HCEC 1CT (cell line): ENCODE measurements at places on chromosomes 5 and 9.

GRCh38 chr9:134144801-134145200, 8.9 kb downstream of the WDR5 start:
- no peak for DNase-seq

DNA sequence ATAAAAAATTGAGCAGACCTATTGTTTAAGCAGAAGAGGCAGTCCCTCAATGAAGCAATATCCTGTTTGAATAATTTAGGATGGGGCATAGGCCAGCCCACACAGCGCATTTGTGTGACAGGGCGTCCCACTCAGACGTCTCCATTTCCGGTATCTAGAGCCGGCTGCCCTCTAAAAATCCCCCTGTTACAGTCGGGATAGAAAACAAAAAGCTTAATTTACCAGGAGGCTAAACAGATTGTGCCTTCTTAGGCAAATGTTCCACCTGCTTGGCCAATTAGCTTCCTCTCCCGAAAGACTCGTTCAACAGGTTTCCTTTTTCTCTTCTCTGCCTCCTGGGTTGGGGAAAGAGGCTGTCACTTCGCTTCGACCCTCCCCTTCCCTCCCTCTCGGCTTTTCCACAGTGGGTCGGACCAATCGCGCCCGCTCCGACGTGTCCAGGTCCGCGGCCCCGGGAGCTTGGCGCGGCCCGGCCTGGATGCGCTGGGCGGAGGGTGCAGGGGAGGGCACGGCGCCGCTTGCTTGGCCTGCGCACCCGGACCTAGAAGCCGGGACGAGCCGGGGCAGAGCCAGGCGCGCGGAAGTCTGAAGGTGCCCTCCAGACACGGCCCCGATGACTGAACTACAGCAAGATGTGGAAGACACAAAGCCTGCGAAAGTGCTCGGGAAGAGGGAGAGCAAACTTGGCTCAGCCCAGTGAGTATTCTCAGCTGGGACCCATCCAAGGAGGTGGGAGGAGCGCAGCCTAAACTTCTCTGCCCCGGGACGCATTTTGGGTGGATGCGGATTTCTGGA, at the start of gene GRAMD2B:
TSS of gene GRAMD2B (plus strand) at position 416 of the 795 bp plus-strand sequence. CDS start at position 614, 198 bp downstream.
- DNase-seq = peak; percentile 89

- DNase-seq = no peak
Measured at GRCh38 chr5:109003928-109004327, 256.2 kb downstream of the FER start.

GRCh38 chr5:3701694-3702093, 106.1 kb downstream of the IRX1 start:
- no peak for DNase-seq

DNA sequence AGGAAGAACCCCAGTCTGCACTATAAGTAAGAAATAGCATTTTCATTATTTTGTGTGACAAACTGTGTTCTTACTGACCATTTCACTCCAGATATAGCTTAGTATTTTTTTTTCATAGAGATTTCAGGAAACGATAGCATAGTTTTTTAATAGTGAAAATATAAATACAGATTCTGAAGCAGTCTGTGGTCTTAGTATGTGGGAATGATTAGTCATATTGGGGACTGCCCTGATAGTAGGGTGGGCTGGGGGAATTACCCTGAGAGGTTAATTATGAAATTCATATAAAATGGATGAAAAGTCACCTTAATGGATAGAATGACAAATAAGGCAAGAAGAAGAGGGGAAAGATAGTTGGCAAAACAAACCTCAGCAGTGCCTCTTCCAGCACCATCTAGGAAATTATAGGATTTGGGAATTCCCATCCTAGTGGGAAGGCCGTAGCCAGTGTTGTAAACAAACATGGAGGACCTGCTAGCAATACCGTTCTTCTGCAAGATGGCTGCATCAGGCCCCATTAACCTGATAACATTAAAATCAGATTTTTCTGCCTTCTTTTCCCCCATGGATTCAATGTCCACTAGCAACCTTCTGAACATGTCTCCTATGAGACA, 23.7 kb upstream of the NR3C1 start:
- no peak for DNase-seq

- DNase-seq = peak; percentile 13
Measured at GRCh38 chr5:74319076-74319475, 321.5 kb downstream of the ENC1 start.

DNA sequence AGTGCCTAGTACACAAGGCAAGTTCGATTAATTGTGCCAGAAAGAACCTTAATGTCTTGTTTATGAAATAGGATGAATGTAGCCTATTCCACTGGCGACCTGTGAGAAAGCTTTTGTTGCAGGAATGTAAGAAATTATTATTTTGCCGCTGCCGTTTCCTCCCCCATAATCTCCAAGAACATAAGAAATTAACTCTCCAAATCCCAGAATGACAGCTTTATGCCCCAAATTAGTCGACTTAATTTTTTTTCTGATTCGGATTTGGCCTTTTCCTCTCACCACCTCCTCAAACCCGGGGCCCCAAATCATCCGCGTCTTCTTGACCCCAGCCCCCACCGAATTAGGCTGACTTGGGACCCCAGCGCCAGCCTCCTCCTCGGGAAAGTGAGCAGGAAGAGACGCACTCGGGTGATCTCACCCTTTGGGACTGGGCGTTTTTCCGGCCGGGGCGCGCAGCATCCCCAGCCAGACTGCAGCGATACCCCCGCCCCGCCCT, 682 bp upstream of the SPTAN1 start:
- no peak for DNase-seq

GRCh38 chr9:127049044-127049443, 73.4 kb downstream of the ANGPTL2 start:
- peak; percentile 94 for DNase-seq

DNA sequence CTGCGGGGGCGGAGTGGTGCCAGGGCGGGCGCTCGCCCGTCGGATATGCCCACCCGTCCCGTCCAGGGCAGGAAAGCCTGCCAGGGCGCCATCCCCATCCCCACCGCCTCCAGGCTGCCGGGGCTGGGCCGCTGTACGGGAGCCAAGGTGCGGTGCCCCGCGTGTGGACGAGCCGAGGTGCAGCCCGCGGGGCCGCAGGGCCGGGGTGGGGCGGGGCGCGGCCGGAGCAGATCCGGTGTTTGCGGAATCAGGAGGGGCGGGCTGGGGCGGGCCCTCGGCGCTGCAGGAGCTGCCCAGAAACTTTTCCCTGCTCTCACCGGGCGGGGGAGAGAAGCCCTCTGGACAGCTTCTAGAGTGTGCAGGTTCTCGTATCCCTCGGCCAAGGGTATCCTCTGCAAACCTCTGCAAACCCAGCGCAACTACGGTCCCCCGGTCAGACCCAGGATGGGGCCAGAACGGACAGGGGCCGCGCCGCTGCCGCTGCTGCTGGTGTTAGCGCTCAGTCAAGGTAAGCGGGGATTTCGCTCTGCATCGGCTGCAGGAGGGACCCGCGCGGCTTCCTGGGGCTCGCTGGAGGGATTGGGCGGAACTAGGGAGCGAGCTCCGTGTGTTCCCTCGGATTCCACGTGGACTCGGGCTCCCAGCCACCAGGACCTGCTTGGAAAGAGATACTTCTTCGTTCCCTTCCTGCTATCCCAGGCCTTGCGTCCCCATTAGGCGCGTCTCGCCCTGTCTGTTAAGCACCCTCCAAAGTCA, at the start of gene ITGA2:
TSS of gene ITGA2 (plus strand) at position 328 of the 756 bp plus-strand sequence. CDS start at position 445, 117 bp downstream.
- peak; percentile 69 for DNase-seq

GRCh38 chr5:51559921-51560658, 176.8 kb downstream of the ISL1 start:
- DNase-seq = no peak

DNA sequence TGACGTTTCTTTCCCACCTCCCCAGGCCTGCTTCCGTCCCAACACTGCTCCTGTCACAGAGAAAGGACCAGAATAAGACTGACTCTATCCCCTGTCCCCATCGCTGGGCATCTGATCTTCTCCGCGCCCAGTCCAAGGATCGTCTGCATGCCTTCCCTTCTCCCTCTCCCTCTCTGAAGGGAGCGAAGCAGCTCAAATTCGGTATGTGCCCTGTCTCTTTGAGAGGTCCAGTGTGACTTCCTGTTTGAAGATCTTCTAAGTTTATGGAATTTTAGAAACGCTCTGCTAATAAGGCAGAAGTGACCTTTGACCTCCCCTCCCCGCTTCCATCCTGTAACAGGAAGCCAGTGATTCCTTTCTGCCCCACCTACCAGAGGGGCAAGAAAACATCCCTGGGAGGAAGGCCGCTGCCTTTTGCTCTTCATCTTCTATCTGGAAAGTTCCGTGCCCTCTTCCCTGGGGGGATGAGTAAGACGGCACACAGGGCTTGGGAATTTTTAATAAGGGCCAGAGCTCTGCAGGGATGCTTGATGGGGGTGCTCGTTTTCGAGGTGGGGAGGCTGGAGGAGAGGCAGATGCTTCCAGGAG, 40.7 kb upstream of the RNU6ATAC start:
- DNase-seq = no peak

DNA sequence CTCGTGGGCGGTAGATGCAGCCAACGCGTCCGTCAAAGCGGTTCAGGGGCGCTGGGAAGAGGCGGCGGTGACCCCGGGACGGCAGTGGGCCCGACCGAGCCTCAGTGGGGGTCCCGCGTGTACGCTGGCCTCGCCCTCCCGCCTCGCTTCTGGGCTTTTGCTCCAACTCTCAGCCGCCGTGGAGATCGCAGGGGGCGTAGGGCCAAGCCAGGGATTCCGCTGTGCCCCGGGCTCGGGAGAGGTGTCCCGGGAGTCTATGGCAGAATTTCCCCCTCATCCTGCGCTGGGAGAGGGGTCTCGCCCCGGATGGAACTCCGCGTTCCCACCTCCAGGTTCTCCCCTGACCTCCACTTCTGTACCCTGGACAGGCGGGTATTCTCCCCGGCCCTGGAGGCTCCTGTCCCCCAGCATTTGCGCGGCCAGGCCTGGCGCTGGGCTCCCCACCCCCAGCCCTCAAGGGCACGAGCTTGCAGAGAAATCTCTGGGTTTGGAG, 131.9 kb downstream of the MRPL36 start:
- no peak for DNase-seq

GRCh38 chr9:107218829-107219485, 64.1 kb upstream of the RAD23B start:
- no peak for DNase-seq

- DNase-seq = no peak
Measured at GRCh38 chr9:13731637-13732036, 452.1 kb upstream of the MPDZ start.

DNA sequence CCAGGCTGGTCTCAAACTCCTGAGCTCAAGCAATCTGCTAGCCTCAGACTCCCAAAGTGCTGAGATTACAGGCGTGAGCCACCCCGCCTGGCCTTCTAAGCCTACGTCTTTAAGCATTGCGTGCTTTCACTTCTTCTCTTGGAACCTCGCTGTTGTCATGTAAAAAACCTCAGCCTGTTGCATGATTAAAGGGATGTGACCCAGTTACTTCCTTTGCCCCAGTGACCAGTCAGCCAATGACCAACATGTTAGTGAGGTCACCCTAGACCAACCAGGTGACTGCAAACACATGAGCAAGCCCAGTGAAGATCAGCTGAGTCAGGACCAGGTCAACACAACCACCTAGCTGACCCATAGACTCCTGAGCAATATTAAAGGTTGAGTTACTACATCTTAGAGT, 10.5 kb downstream of the KIF4B start:
- DNase-seq = peak; percentile 7

DNA sequence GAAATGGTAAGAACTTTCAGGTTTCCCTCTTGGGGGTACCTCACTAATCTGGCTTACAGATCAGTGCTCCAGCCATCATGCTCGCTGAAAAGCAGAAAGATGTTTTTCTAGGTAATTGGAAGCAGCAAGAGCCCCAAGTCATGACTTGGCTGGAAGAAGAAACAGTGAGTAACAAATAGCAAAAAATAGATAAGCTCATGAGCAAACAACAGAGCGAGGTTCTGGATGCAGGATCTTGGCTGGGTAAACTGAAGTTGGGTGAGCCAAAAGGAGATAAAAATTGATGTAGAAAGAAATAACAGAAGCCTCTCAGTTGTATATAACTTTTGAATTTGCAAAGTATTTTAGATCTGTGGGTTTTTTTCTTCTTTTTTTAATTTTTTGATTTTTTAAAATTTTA, 110.1 kb downstream of the INSYN2B start:
- DNase-seq = no peak

DNA sequence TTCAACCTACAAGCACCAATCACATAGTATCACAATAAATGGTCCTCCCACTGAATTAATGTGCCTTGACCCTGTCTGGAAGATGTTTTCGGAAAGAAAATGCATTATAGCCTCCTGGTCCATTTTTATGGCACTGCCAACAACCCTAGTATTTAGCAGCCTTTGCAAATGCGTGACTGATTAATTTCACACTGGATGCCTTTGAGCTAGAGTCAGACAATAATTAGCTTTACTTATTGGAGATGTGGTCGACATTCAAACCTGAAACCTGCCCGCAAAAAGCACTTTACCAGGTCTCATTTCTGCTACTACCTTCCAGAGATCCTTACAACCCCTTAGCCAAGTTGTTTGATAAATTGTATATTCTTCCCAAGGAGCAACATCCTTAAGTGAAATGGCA, 119.3 kb upstream of the DPYSL3 start:
- no peak for DNase-seq

- peak; percentile 13 for DNase-seq
Measured at GRCh38 chr9:81626511-81626910, 62.8 kb downstream of the TLE1 start.

- DNase-seq = peak; percentile 67
Measured at GRCh38 chr5:149060325-149060724, 2.5 kb downstream of the SH3TC2 start.

- peak; percentile 86 for DNase-seq
Measured at GRCh38 chr5:34045996-34046395, 3.0 kb upstream of the C1QTNF3 start.

GRCh38 chr9:86664603-86665002, 282.7 kb downstream of the GAS1 start:
- DNase-seq = no peak

DNA sequence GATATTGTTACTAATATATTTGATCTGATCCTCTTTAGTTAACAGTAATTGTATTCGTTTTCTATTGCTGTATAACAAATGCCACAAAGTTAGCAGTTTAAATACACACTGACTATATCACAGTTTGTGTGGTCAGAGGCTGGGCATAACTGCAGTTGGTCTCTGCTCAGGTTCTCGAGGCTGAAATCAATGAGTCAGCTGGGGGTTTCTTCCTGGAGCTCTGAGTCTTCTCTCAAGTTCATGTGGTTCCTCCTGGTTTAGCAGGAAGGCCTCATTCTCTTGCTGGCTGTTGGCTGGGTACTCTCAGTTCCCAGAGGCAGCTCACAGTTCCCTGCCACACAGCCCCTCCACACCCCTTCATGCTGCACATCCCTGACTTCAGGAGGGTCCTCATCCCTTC, 20.7 kb downstream of the COL23A1 start:
- DNase-seq = no peak
